ENCODE measurements at places on chromosomes 6 and 20.
A peak's percentile ranks its signal among the peaks of the same experiment; 100 is the strongest.

DNA sequence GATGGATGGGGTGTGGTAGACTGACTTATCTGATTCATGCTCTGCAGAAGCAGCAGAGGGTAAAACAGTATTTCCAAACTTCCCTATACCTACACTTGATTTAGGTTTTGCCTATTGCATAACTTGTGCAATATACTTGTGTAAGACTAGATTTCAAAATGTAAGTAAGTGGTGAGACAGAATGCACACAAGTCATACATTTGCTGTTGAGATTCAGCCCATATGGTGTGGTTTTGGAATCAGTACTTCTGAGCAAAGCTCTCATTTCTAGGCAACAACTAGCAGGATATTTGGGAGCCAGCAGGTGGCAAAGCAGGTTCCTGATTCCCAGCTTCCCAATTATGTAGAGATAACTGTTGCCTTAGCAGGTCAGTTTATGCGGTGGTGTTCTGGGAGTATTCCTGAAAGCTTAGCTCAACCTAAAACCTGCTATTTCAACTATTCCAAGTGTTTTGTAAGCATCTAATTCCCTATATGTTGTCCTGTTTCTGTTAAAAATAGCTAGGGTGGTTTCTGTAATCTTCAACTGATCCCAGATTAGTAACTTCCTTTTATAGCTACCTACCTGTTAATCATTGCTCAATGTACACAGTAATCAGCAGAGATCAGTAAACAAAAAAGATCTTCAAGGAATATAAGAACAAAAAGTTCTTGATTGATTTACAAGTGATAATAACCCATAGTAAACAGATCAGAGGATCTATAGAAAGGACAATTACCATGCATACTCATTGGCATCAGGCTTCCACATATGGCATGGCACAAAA, 8.5 kb upstream of the FABP7 start:
- H3K36me3 ChIP-seq = no peaks in the 10 kb centered on the region
- DNase-seq = no peak
- no peaks in the 10 kb centered on the region for H3K4me1 ChIP-seq
- H3K4me3 ChIP-seq = no peak overlapping the region
- H3K27me3 ChIP-seq = peaks cover 32% of the 10 kb centered on the region
- H3K27ac ChIP-seq = no peak overlapping the region

DNA sequence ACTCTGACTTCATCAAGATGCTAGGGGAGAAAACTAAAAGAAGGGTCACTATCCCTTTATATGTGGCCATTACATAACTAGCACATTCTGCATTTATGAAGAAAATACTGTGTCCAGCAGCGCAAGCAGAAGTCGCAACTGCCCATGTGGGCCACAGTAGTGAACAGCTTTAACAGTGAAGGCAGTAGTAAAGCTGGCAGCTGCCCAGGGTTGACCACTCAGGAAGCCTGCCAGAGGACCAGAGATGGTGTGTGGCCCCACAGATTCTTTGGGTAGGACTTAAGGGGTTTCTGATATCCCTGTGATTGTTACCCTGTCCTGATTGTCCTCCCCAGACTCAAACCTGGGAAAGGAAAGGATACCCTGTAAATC, 88.3 kb upstream of the NT5E start:
- no peak overlapping the region for H3K4me3 ChIP-seq
- H3K27me3 ChIP-seq = peaks cover 2% of the 10 kb centered on the region
- H3K4me1 ChIP-seq = no peaks in the 10 kb centered on the region
- H3K27ac ChIP-seq = no peak overlapping the region

DNA sequence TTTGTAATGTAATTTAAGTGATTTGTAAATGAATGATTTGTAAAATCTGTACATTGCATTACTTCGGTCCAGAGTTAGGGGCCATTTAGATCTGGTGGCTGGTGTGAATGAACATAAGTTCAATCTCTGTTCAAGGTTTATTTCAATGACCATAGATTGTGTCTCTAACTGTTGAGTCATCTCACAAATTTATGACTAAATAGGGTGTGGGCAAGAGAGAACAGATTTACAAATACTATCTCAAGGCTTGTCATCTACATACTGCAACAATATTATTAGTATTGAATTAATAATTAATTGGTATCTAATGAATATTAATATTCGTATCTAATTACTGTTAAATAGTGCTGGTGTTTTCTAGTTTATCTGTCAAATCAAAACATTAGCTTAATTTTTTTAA, 115.3 kb upstream of the EDN1 start:
- no peak overlapping the region for H3K27ac ChIP-seq
- peaks cover 15% of the 10 kb centered on the region for H3K27me3 ChIP-seq
- H3K4me3 ChIP-seq = no peak overlapping the region
- DNase-seq = no peak
- H3K4me1 ChIP-seq = no peaks in the 10 kb centered on the region

DNA sequence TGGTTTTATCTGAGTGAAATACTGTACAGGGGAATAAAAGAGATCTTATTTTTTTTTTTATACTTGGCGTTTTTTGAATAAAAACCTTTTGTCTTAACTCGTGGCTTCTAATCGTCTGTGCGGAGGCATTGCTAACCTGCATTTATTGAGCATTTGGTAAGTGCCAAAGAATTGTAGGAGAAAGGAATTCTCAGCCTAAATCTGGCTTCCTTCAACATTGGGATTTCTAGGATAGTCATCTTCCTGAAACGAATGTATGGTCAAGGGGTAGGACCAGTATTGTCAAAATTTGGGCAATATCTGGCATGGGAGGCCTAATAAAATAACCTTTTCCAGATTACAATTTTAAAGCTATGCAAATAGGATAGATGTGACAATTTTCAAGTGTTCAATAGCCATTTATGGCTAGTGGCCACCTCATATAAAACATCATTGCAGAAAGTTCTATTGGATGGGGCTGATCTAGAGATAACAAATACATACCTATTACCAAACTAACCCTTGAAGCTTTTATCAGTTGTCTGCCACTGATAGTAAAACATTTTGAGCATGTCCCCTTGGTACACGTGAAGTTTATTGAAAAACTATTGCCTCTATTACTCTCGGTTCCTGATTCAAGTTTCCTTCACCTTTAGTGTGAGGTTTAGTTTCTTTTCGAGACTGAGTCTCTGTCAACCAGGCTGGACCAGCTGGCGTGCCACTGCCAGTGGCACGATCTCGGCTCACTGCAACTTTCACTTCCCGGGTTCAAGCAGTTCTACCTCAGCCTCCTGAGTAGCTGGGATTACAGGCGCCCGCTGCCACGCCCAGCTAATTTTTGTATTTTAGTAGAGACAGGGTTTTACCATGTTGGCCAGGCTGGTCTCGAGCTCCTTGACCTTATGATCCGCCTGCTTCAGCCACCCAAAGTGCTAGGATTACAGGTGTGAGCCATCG, 5.6 kb downstream of the PIM1 start:
- H3K4me3 ChIP-seq = peak overlapping the region; percentile 96
- DNase-seq = no peak
- peaks cover 61% of the 10 kb centered on the region for H3K36me3 ChIP-seq
- no peaks in the 10 kb centered on the region for H3K27me3 ChIP-seq
- H3K4me1 ChIP-seq = peaks cover 53% of the 10 kb centered on the region

DNA sequence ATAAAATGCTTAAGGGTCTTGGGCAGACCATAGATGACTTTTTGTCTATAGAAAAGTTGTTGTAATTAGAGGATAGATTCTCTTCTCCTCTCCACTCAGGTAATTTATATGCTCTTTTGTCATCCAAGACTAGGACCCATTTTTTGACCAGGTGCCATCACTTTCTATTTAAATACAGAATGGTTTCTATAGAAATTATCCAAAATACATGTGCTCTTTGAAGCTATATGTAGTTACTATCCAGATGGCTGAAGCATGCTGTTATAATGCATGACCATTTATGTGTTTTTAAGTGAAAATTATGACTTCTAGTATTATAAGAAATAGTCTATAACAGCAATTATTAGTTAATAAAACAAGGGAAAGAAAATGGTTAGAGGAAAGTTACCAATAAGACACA, 3.0 kb upstream of the MLIP start:
- DNase-seq = no peak
- no peaks in the 10 kb centered on the region for H3K27me3 ChIP-seq
- H3K4me3 ChIP-seq = no peak overlapping the region
- H3K4me1 ChIP-seq = no peaks in the 10 kb centered on the region

DNA sequence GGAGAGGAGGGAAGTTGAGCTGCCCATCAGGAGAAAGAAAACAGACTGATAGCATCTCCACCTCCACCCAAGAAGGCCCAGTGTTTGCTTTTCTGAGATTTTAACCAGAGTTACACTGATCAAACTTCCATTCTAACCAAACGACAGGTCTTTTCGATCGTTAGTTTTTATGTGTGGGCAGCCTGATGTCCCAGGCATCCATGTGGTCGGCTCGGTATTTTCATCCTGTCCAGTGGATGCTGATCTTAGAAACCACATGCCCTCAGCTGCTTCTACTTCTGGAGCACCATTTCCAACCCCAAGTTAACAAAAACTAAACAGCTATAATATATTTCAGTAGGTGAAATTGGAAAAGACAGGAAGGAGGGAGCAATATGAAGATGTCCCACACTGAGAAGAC, 536.8 kb upstream of the JAG1 start:
- no peak overlapping the region for H3K27ac ChIP-seq
- H3K4me1 ChIP-seq = no peaks in the 10 kb centered on the region
- H3K36me3 ChIP-seq = no peaks in the 10 kb centered on the region
- DNase-seq = no peak
- H3K4me3 ChIP-seq = no peak overlapping the region
- peaks cover 9% of the 10 kb centered on the region for H3K27me3 ChIP-seq

- H3K27me3 ChIP-seq = no peaks in the 10 kb centered on the region
- no peak overlapping the region for H3K27ac ChIP-seq
- H3K4me1 ChIP-seq = peaks cover 13% of the 10 kb centered on the region
- H3K36me3 ChIP-seq = peaks cover 60% of the 10 kb centered on the region
- no peak for DNase-seq
Measured at GRCh38 chr6:160060920-160061447, 60.6 kb upstream of the SLC22A1 start.

- peaks cover 29% of the 10 kb centered on the region for H3K4me1 ChIP-seq
- peak overlapping the region; percentile 7 for H3K4me3 ChIP-seq
- no peak overlapping the region for H3K27ac ChIP-seq
- H3K36me3 ChIP-seq = peaks cover 2% of the 10 kb centered on the region
Measured at GRCh38 chr6:31770860-31771259, 6.3 kb downstream of the VWA7 start.

Data from central memory CD8-positive, alpha-beta T cell (primary cell).